ENCODE measurements at places on chromosomes 13 and 19.

DNA sequence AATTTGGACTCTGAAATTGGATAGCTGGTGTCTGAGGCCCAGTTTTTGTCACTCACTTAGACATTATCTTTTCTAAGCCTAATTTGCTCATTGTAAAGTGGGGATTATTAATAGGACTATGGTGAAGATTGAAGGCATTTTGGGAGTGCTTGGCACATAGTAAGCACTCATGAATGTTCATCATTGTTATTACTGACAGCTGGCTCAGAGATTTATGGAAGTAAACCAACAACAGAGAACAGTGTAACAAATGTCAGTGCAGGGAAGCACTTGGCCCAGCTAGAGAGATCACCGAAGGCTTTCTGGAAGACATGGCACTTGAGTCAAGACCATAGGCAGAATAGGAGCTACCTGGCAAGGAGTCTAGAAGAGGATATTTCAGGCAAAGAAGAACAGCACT lies 92.3 kb downstream of the RFC3 start:
- no peak for DNase-seq

DNA sequence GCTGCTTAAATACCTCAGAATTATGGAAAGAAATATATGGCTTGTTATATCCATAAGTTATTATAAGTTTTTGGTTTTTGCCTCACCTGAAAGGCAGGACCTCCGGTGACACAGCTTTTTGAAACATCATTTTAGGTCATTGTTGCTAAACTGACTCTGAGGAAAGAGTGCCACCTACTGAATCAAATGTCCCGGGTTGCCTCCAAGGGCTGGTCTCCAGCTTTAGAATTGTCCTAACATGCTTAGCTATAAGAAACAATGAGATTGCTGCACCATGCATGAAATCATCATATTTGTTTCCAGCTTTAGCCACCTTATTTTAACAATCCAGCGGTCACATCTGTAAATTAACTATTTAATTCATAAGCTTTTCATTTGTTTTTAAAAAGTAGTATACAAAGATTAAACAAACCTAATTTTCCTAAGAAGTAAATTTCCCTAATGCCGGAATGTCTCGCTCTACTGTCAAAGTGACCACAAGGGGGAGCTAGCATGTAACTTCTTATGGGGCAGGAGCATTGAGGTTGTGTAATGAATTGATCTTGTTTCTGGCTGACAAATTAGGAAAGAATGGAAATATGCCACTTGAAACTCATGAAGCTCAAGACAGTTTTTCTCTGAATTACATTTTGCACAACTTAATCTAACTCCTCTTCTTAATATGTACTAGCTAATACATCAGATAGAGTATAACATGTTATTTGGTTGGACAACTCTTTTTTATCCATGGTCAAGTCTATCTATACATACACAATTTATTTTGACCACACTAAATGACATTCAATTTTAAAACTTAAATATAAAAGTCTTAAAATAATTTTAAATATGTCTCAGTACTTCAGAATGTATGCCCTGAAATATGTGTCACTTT lies 6.7 kb upstream of the PCDH17 start:
- peak; percentile 84 for DNase-seq

GRCh38 chr19:5292453-5292821 lies 48.2 kb downstream of the PTPRS start:
- DNase-seq, result no peak

GRCh38 chr19:18007917-18008673 lies at the start of gene ARRDC2:
Gene ARRDC2 (plus strand): TSS chr19:18008170. CDS start chr19:18008311, 141 bp downstream.
- DNase-seq, result peak; percentile 95

DNA sequence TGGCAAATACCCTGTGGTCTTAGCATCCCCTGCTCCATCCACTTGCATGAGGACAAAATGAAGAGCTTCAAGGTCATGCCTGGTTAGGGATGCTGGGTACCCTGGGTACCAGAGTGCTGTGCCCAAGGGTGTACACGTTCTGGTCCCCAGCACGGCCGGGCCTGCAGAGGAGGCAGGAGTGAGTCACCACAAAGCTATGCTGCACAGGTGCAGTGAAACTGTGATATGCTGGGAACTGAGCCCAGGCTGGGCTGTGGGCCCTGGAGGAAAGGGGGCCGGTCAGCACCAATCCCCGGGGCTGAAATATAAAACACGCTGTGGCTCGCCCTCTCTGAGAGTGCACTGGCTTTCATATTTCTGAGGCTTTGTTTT lies 95.1 kb downstream of the TSHZ3 start:
- peak; percentile 34 for DNase-seq
